ENCODE measurements at places on chromosomes 2 and 18.

- no peak for DNase-seq
These were observed 4.0 kb downstream of the REV1 start for GRCh38 chr2:99485824-99486223.

DNA sequence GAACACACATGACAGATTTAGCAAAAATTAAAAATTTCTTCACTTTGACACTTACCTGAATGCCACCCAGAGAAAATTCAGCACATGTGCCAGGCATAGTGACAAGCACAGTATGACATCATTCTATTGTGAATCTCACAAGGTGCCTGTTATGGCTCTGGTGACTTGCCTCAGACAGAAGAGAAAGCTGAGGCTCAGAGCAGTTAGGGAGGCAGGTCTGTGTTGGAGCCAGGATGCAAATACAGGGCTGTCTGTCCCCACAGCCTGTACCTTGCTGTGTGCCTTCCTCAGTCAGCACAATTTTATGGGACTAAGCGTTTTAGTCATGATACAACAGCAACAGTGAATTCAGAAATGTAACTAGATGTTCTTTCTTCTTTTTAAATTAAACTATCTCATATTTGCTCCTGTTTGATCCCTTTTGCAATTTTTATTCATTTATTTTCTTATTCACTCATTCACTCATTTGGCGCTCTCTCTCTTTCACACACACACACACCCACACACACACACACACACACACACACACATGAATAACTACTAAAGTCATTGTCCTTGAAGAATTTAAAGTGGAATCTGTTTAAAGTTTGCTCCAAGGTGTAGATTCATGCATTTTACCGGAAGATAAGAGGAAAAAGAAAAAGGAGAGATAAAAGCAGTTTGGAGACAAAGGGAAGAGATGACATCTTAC, 37.9 kb upstream of the CTAGE1 start:
- DNase-seq = no peak

DNA sequence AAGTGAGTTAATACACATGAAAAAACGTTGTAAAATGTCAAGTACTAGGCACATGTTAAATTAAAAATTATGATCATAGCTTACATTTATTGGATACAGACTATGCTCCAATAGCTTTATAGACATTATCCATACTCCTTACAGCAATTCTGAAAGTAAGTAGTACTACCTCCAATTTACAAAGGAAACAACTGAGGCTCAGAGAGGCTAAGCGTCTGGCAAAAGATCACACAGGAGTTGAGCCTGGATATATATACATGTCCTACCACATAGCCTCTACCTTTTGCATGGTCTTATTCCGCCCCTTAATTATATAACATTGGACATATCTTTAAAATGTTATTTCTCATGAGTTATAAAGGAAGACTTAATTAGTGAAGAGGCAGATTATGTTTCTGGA, 127.3 kb downstream of the CSRNP3 start:
- no peak for DNase-seq

GRCh38 chr18:76544511-76545345, 49.7 kb upstream of the ZNF516 start:
- no peak for DNase-seq

DNA sequence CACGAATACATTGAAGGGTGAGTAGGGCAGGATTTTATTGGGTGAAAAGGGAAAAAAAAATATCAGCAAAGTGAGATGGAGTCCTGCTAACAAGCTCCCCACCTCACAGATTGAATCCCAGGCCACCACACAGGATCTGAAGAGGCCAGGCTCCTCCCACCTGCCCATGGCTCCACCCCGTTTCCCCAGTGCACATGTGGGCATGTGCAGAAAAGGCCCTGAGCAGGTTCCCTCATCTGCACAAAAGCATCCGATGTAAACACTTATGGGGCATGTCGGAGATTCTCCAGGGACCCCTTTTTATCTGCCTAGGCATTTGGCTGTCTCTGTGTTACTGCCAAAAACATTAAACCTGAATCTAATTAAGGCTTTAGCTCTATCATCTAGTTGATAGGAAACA, 35.2 kb downstream of the SKA1 start:
- DNase-seq = peak; percentile 41

DNA sequence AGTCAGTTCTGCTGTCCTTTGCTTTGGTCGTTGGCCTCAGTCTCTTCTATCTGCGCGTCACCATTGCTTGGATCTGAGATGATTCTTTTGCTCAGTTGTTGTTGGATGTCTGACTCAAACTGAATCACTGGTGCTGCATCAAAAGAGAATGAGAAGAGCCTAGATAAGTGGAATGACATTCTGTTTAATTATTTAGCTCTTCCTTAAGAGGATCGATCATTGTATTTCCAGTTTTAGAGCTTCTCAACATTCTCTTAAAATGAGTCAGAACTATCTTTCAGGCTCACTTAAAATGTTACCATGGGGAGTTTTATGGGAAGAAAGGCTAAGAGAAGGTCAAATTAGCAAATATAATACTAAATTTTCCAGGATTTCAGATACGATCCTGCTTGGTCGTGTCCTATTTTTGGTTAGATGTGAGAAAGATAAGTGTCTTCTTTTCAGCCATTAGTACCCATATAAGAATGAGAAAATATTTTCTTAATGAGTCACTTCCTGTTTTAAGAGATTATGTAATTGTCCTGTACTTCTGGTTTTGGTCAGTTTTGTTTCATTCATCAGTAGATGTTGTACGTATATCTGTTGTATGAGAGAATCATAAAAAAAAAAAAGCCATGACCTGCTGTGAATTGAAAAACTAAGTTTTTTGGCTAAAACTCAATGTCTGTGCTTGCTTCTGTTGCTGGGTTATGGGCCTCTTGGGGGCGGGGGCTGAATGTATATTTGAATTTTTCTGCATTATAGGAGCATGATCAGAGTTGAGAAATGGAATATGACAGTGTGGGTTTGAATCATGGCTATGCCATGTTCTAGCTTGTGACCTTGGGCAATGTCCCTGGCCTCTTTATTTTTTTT, 31.6 kb upstream of the CASP10 start:
- DNase-seq = no peak

- peak; percentile 48 for DNase-seq
These were observed 49.0 kb upstream of the DSG1 start for GRCh38 chr18:31268985-31269406.

- no peak for DNase-seq
These were observed 68.3 kb downstream of the NBAS start for GRCh38 chr2:15492773-15493325.

GRCh38 chr2:189465478-189465877, 24.2 kb downstream of the WDR75 start:
- no peak for DNase-seq

DNA sequence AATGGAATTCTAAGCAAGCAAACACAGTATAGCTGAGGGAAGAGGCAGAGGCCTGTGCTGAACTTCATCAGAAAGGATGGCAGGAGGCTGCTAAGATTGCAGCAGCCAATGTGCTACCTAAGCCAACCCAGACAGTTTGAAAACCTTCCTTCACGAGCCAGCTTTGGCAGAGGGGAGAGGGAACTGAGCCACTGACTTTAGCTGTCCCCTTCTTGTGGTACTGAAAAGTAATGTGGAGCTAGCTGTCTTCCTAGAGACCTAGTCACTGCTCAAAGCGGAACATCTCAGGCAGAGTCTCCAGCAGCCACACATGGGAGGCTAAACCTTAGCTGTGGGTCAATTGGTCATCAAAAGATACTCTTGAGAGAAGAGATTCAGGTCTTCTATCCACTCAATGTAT, 419.0 kb downstream of the FBXO15 start:
- no peak for DNase-seq

- DNase-seq = no peak
These were observed 134.4 kb downstream of the MBP start for GRCh38 chr18:76997951-76998808.

GRCh38 chr2:190979906-190980629, 33.9 kb downstream of the STAT1 start:
- DNase-seq = peak; percentile 30

DNA sequence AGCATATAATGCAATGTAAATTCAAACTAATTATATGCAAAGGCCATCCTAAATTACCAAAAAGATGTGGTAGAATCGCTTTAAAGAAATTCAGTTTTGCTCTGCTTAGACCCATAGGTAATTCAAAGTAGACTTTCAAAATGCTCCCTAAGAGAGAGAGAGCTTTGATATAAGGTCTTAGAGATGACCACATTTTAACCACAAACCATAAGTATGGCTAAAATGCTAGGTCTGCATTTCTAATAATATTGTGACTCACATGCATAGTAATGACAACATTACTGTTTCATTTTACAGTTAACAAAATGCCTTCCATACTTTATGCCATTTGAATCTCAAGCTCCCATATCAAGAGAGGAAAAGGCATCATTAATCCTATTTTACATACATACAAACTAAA, 144.5 kb downstream of the RAD51AP2 start:
- no peak for DNase-seq

GRCh38 chr18:32060026-32060425, 31.6 kb upstream of the RNF138 start:
- DNase-seq = no peak

All from NCI-H345 (cell line).